ENCODE measurements at places on chromosomes 12 and 14. TPM values are rescaled to one million over a fixed set of nuclear protein-coding genes. Genes with fewer than 3 reads are reported as not detected.

The SMIM41 gene
- 0.16 TPM for total RNA-seq

The LALBA gene
- not detected for total RNA-seq

The GALNT6 gene
- total RNA-seq = 19.9 TPM

The PPP1R36 gene
- total RNA-seq = not detected

The AVPR1A gene
- not detected for total RNA-seq

The TGFB3 gene
- total RNA-seq = 3.9 TPM

The ISM2 gene
- total RNA-seq = not detected

The HIF1A gene
- total RNA-seq = 138 TPM

The TMX1 gene
- total RNA-seq = 55.1 TPM

The CELA1 gene
- not detected for total RNA-seq

The PRICKLE1 gene
- total RNA-seq = 0.05 TPM

The CYP27B1 gene
- 11.3 TPM for total RNA-seq

The BTG1 gene
- 67.8 TPM for total RNA-seq
